ENCODE measurements at places on chromosomes 2 and 18.

DNA sequence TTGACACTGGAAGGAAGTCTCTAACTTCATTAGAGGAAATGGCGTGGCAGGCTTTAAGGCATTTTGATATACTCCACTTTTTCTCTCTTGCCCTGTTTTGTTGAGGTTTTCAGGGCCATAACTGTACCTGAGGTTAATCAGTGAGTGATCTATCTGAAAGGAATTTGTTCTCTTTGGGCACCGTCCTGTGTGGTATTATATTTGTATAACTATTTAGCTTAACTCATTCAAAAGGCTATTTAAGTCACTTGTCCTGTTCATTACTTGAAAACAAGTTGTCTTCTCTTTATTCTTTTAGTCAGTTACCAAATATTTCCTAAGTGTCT lies 180.4 kb downstream of the NEDD4L start:
- no peak for DNase-seq

DNA sequence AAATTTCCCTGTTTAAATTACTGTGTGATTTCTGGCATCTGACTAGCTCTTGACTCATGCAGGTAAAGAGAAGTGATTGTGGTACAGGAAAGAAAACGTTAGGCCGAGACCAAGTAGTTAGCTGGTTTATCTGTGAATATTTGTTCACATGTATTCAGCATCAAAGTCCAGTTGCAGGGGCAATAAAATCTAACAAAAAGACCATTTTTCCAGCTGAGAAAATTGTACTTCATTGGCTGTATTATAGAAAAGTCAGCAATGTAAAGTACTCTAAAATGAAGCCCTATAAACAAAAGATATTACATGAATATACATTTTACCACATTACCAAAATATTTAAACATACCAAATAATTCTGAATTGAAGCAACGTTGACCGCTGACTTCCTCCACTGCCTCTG lies 88.3 kb downstream of the NBAS start:
- no peak for DNase-seq

DNA sequence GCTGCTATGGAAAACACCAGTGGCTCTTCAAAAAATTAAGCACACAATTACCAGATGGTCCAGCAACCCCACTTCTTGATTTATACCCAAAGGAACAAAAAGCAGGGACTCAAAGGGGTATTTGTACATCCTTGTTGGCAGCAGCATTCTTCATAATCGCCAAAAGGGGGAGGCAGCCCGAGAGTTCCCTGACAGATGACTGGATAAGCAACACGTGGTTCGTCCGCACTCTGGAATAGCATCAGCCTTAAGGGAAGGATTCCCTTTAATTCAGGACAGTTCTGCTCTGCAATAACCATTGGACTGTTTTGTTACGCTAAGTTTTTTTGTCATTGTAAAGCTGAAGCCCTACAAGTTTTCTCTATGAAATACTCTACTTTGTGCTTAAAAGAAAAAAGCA lies 76.7 kb upstream of the TWIST2 start:
- DNase-seq: no peak

DNA sequence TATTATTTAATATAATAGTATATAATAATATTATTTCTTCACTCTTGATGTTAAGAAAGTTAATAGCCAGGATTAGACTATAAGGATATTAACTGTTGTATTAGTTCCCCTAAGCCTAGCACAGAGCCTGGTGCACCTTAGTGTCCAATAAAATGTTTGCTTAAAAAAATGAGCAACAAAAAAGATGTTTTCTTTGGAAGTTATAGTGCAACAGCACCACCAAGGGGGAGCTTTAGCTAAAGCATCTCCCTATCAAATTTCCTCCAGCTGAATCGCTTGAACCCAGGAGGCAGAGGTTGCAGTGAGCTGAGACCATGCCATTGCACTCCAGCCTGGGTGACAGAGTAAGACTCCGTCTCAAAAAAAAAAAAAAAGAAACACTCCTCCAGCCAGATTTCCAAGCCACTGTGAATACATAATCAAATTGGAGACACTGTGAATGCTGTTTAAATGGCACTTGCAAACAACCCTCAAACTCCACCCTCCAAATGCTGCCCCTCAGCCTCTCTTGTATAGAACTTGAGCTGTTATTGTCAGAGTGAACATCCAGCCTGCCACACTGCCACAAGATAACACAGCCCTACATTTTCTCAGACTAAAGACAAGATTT lies 221.9 kb downstream of the DYM start:
- no peak for DNase-seq

- DNase-seq: no peak
Observed at GRCh38 chr2:174892546-174892945, 112.6 kb downstream of the CHN1 start.

DNA sequence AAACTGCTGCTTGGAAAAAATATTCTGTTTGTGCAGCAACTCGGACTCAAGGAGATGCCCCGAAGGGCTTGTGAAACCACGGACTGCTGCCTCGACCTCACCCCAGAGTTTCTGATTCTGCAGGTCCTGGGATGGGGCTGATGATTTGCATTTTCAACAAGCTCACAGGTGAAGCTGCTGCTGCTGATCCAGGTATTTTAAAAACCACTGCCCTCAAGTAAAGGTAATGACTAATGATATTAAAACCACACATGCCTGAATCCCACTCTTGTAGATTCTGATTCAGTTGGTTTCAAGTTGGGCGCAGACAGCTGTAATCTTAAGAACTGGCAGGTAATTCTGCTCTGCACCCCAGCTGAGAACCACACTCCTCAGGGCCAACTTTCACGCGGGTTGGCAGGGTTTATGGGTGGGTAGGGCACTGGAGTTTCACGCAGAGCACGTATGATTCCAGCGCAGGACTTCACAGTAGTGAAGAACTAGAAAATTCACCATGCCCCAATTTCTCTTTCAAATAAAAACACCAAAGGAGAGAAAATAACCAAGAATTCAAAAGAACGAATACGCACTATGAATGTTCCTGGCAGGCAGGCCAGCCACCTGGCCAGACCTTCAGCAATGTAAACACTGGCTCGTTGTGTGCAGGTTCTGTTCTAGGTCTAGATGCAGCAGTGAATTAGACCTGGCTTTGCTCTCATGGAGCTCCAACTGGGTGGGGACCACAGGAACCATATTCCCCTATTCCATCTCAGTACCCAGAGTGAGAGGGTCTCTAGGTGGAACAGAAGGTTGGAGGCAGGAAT lies 74.6 kb upstream of the ZFP36L2 start:
- DNase-seq: no peak

GRCh38 chr18:80074697-80075096 lies 34.4 kb upstream of the ADNP2 start:
- no peak for DNase-seq

- DNase-seq: no peak
Observed at GRCh38 chr18:31065036-31065773, 22.7 kb upstream of the DSC3 start.

DNA sequence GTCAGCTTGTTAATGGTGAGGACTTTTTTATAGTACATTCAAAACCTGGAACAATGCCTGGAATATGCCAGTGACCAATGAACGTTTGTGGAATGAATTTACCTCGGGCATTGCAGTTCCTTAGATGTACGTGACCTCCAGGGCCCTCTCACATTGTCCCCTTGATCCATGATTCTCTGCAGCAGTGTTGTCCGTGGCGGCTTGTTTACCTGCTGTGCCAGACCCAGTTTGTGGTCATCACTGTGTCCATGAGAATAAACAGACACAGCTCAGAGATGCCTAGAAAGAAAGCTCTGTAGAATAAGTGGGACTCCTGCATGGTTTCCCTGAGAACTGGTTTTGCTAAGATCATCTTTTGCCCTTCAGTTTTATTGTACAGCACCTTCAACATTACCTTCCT lies 1132.2 kb downstream of the DPP10 start:
- DNase-seq: no peak

DNA sequence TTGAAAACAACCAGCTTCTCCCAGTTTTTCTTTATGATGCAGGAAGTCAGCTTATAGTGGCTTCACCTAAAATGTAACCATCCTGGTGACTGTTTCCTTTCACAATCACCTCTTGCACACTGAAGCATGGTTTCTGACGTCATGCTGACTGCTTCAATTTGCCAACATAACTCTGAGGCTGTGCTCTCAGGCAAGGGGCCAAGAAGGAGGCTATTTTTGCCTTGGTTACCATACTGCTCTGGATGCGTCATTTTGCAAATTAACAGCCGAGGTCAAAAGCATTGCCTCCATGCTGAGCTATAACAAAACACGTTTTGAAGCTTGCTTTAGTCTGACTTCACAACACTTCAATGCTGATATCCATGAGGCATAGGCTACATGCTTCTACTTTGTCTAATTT lies 397.8 kb downstream of the METTL4 start:
- no peak for DNase-seq

DNA sequence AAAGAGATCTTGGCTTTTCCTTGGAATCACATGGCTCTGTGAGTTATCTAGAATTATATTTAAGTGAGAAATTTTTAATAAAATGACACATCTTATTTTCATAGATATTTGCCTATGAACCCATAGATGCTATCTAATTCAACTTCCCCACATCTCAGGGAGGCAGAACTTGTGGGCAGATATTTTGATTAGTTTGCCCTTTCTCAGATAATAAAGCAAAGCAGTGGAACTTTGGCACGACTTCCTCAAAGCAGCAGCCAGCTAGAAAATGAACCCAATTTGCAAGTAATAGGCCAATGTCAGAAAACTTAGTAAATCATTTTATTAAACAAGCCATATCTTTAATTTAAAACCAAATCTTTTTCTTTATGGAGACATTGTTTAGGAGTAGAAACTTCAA lies 32.7 kb downstream of the RAB27B start:
- no peak for DNase-seq

Data from activated CD4-positive, CD25-positive, alpha-beta regulatory T cell (primary cell).